Diencephalon (tissue), 1 donor: ENCODE measurements at places on chromosomes 3 and 15. TPM values are rescaled to one million over a fixed set of nuclear protein-coding genes. Genes with fewer than 3 reads are reported as not detected.

Gene NLGN1
- total RNA-seq: 99.4 TPM

Gene THSD4
- total RNA-seq: 4.6 TPM

Gene RBSN
- total RNA-seq: 58.6 TPM

Gene NEDD4
- total RNA-seq: 8.8 TPM

Gene CPLX3
- total RNA-seq: 0.92 TPM

Gene THBS1
- 10.4 TPM for total RNA-seq

Gene ZNF654
- total RNA-seq: 30.4 TPM

Gene THOC7
- total RNA-seq: 43.4 TPM
